Activated T-cell treated with anti-CD3 and anti-CD28 coated beads for 1 hour (primary cell): ENCODE measurements at places on chromosomes 6 and 20.

GRCh38 chr6:105874835-105875626 is 211.1 kb upstream of the PRDM1 start:
- no peak for DNase-seq

- DNase-seq: no peak
These were observed 68.7 kb downstream of the PLAGL1 start for GRCh38 chr6:143939364-143939763.

DNA sequence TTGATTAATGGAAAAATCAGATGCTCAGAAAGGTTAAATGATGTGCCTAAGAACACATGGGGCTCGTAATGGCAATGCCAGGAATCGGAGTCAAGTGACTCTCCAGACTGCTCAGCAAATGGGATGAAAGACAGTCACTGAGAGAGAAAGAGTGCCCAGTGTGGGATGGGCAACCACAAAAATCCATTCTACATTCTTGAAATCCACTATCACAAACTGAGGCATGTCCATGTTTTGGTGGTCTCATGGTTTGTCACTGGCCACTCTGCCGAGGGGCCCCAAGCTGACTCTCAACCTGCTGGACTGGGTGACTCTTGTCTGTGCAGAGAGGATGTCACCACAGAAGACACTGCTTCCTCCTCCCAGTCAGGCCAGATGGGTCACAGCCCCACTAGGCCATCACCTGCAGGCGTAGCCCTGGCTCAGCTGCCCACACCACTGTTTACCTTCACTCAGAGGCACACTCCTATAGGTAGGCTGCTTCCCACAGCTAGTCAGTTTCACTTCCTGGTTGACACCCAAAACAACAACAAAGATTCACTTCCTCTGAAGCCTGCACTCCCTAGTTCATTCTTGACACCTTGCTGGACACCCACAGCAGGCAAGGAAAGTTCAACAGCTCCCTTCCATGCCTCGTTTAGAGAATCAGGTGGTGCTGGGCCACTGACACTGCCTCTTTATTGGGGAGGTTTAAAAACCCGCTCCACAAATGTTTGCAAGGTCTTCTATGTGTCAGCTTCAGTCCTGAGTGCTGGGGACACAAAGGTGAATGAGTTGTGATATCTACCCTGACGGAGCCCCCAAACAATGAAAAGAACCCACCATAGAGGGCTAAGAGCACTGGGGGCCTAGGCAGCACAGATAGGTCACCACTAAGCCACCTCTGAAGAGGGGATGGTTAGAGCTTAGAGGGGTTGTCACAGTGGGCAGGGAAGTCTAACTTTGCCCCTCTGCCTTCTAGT is 21.7 kb downstream of the MAP1LC3A start:
- DNase-seq: no peak

- peak; percentile 17 for DNase-seq
These were observed at the start of gene PLEKHG1 for GRCh38 chr6:150599199-150600009. Gene PLEKHG1, plus strand, starts transcription at chr6:150599885. Its CDS starts 133,797 bp downstream, at chr6:150733682.

GRCh38 chr6:163941624-163941976 is 527.1 kb downstream of the QKI start:
- DNase-seq: no peak
